ENCODE measurements at places on chromosomes 6 and 20. TPM values are rescaled to one million over a fixed set of nuclear protein-coding genes. Genes with fewer than 3 reads are reported as not detected.

OR2J3 gene
- not detected for polyA plus RNA-seq

DNA sequence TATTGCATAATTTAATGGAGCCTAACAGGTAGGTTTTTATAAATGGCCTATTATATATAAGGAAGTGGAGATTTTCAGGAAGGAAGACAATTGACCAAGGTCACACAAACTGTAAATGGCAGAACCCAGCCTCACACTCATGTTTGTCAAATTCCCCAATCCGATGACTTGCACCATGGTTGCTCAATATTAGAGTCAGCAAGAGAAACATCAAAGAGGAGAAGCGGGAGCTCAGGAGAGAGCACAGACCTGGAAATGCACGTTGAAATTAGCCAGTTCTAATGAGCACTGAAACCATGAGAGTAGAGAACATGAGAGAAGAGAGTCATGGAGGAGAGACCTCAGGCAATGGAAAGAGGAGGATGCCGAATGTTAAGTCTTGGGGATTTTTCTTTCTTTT, 13.5 kb upstream of the MLIP start:
- DNase-seq = no peak

PAX1 gene
- 0.29 TPM for polyA plus RNA-seq

GRCh38 chr6:108839083-108839642, 9.1 kb upstream of the ARMC2 start:
- no peak for DNase-seq

DNA sequence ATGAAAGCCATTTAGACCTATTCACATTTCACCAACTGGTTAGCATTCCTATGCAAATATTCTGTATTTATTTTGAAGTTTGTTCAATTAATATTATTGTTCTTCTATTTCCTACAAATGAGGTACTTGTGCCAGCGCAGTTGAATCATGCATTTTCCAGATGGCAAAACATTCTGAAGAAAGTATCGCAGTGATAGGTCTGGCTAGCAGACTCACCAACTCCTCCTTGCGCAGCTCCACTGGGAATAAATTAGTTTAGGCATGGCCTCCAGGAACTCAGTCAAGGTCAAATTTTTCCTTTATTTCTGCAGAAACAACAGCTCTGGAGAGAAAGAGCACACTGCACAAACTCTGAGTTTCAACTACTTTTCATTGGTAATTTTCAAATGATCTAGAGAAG, 437.7 kb downstream of the COL12A1 start:
- no peak for DNase-seq

- DNase-seq = no peak
Measured at GRCh38 chr6:25753079-25753478, 1.5 kb upstream of the SLC17A4 start.

- no peak for DNase-seq
Measured at GRCh38 chr6:106495014-106495413, 134.3 kb downstream of the RTN4IP1 start.

DNA sequence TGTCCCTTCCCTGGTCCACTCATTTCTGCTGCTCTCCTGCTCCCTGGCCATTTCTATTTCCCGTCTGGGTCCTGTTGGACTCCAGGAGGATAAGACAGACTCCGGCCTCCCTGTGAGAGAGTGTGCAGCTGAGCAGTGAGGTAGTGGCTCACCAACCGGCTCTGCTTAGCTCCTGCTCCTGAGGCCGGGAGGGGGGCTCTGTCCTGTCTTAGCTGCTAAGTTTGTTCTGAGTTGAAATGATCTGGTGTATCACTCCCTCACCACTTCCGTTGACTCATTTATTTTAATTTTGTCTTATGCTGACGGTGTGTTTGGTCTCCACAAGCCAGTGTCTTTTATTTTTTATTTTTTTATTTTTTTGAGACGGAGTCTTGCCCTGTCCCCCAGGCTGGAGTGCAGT, 148.5 kb upstream of the PDE10A start:
- no peak for DNase-seq

KCNQ2 gene
- 5.1 TPM for polyA plus RNA-seq

PIGU gene
- 43.2 TPM for polyA plus RNA-seq

LY6G6D gene
- polyA plus RNA-seq = not detected

DNA sequence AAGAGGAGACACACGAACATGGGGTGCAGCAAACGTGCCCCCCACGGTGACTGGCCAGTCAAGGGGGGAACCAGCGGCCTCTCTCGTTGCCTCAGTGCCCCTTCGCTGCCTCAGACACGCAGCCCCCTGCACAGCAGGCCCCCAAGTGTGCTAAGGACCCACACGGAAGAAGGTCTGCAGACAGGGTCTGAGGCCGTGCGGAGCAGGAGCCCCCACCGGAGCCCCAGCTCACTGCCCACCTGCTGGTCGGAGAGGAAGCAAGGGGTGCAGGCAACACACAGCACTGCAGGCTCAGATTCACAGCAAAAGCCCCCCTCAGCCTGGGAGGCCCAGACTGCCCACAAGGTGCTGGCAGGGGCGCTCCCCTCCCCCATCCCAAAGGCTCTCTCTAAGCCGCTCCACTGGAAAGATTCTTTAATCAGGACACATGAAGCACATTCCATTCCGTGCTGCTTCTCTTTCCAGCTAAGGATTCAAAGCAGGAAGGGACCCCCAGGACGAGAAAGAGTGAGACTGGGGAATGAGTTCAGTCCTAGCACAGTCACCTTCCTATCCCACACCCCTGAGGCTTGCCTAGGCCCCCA, 105.1 kb downstream of the SLC23A2 start:
- DNase-seq = no peak

DNA sequence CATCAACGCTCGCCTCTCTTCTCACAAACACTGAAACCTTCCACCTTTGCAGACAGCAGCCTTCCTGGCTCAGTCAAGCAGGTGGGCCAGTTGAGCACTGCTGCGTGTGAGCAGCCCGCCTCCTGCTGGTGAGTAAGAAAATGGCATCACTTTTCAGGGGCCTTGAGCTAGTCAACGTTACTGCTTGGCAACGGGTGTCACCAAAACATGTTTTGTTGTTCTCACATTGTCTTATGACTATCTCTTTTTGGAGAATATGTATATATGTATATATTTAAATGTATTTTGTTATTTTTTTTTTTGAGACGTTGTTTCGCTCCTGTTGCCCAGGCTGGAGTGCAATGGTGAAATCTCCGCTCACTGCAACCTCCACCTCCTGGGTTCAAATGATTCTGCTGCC, 97.0 kb upstream of the AGPAT4 start:
- DNase-seq = peak; percentile 33

SYNDIG1 gene
- 7.9 TPM for polyA plus RNA-seq

DNA sequence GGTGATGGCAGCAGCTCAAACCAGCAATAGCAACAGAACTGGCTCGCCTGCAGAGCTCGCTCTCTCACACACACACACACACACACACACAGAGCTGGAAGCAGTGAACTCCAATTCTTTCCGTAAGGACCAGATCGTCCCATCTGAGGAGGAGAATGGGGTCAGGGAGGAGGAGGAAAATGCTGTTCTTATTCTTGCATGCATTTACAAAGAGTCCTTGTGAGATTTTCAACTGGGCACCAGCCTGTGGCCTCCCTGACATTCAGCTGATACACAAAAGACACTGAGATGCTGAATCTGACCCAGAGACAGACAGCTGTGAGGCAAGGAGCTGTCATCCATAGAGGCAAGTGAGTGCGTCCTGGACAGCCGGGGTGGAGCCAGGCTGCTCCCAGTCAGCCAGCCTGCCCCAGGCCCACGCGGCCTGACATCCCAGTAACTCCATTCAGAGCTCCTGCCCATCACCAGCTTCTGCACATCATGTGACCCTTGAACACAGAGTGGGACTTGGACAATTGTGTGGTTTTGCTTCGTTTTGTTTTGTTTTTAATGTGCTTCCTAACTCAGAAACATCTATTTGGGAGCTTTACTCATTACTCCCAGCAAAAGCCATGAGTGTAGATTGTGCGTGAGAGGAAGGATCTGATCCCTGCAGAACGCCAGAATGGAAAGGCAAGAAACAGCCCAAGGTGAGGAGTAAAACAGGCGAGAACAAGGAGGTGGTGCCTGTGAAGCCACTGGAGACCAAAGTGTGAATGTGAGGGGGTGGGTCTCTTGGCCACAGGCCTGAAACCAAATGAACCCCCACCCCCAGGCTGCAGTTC, 2.1 kb downstream of the SERPINB9 start:
- DNase-seq = no peak

DNA sequence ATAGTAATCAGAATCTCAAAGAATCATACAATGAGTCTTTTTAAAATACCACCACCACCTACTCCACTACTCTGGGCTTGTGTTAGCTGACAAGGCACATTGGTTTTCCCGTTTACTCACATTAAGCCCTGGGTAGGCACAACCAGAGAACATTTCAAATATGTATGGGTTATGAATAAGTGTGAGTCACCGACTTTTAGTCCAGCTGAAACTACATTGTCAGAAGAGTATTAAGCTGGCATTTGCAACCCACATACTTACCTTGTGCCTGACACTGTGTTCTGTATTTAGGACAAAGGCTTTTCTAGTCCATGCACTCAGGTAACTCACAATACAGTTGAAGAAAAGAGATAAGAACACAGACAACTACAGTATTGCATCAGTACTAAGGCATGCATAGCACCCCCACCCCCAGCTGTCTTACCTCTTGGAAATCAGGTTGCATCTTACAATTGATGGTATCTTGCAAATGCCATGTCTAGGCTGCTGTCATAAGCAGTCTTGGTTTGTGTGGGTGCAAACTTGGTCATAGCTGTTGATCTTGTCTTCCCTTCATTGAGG, 40.3 kb upstream of the AHI1 start:
- DNase-seq = no peak

DNA sequence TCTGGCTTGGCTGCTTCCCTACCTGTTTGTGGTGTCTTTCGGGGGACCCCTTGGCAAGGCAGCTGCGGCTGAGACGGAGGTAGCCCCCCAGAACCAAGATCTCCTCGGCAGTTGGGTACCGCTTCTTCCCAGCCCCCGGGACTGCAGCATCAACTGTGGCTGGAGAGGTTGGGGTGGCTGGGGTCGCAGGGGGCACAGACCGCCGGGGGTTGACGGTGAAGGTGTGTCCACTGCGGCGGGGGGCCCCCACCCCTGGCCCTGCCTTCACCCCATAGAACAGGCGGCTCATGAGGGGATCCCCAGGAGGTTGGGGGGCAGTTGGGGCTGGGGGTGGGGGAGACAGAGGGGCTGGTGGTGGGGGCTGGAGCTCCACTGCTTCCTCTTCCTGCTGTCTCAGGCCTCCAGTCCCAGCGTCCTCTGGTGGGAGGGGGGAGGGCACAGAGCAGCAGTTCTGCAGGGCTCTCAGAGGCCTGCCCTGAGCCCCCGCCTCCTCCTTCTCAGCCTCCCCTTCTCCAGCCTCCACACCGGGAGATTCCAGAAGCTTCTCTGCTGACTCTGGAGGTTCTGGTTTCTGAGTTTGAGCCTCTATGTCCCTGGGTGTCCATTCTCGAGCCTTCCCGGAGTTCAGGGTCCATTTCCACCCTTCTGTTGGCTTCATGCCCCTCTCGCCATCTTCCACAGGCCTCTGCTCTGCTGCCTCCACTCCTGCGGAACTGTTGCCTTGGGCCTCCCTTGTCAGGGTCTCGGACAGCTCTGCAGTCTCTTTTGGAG, 1.9 kb downstream of the PPP1R18 start:
- no peak for DNase-seq

ARFGEF3 gene
- 6.3 TPM for polyA plus RNA-seq

TMEM200A gene
- 24.3 TPM for polyA plus RNA-seq

DNA sequence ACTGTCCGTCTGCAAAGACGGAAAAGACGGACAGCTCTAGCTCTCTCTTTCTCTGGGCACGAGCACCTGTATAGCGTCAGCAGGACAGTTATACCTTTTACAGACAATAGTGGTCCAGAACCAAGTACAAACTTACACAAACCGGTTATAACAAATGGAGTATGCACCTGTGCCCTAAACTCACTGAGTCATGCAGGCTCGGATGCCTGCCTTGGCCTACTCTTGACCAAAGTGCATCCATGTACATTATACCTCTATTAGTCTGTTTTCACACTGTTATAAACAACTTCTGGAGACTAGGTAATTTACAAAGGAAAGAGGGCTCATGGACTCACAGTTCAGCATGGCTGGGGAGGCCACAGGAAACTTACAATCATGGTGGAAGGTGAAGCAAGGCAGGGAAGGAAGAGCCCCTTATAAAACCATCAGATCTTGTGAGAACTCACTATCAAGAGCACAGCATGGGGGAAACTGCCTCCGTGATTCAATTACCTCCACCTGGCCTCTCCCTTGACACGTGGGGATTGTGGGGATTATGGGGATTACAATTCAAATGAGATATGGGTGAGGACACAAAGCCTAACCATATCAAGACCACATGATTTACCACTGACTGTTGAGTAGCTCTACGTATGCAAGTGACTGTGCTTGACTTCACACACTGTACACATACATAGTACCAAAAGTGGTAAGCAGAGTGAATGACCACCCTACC, 23.1 kb downstream of the MAN1A1 start:
- no peak for DNase-seq

PTGIS gene
- 35.0 TPM for polyA plus RNA-seq

ARMC12 gene
- polyA plus RNA-seq = 1.1 TPM

DNA sequence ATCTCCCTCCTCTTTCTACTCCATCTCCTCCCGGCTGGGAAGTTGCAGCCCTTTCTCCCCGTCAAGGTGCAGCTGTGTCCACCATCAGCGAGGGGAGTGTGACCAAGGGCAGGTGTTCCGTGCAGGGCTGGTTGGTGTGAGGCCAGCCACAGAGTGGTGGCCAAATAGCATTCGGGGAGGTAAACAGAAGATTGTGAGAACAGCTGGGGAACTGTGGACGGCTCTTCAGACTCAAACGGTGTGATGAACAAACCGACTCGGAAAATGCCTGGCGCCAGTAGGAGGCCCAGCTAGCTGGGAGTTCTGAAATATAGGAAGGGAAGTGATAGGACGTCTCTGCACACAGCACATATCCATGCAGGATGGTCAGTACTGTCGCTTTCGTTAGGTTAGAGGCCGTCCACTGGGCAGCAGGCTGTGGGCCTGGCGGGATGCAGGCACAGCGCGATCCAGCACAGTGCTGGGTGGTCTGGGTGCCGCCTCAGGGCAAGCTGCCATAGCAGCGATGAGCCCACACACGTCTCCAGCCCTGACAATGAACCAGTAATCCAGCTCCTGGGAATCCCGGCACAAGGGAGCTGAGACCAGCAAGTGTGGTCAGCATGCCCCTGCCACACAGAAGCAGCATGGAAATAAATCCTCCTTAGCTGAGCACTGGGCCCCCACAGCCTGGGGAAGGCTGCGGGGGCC, 258.1 kb downstream of the TAF4 start:
- DNase-seq = no peak

TNFRSF21 gene
- 32.1 TPM for polyA plus RNA-seq

ZSCAN31 gene
- 11.2 TPM for polyA plus RNA-seq

GRCh38 chr20:33803921-33804337, 7.2 kb upstream of the CHMP4B start:
- no peak for DNase-seq

DNA sequence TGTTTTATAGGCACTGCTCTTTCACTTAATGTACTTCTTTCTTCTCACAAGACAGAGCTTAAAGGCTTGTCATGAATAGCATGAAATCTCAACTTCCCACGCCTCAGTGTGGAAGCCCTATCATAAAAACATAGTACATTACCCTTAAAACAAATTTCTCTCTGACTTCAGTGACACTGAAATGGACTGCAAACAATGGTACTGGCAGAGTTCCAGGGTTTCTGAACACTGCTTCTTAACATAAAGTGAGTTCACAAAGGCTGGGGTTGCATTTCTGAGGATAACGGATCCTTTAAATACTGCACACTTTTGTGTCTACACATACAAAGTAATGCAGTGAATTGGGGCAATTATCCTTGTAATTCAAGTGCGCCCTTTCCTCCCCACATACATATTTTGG, 32.3 kb upstream of the PLEKHG1 start:
- DNase-seq = no peak
